ENCODE measurements at places on chromosomes 4 and X. TPM values are rescaled to one million over a fixed set of nuclear protein-coding genes. Genes with fewer than 3 reads are reported as not detected.

SPANXN4 gene
- not detected for polyA plus RNA-seq

- no peak for DNase-seq
Measured at GRCh38 chr4:48184882-48185281, 50.8 kb upstream of the TXK start.

DNA sequence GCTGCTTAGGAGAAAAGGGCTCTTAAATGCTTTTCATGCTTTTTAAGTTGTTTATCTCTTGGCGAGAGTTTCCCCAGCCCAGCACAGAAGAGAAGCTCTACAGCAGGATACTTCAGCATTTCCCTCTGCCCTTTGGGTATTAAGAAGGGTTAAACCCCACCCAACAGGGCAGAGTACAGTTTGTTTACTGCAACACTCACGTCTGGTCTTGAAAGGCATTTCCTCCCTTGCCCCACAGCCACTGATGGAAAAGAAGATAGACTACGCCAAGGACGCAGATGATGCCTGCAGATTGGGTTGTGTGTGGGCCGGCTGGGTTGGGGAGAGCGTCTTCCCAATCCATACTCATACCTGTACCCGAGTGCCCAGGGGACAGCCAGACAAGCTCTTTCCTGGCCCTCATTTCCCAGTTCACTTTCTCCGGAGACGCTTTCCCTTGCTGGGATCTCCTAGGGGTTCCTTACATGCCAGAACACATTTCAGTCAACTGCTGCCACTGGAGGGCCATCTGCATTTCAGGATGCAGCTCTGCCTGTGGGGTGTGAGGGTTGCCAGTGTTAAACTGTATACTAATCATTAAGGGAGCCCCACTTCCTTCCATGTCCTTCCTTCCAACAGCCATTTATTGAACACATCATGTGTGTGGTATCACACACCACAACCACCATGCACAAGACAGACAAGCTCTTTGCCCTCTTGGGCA lies 96.5 kb upstream of the DHX15 start:
- no peak for DNase-seq

DNA sequence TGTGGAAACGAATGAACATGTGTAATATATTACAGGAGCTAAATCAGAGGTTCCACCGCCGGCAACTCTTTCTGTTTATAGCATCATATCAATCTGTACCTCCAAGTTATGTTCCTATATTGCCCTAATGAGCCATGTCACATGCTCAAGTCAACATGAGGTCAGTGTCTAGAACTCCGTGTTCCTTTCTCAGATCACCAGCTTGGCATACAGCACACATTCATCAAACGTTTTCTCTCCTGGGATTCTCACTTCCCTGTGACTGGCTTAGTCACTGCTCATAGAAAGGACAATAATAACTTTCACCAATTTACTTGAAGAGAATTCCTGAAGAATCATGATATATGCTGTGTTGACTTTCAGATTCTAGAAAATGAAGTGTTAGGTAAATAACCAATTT lies 532.0 kb upstream of the SPANXN1 start:
- no peak for DNase-seq

DNA sequence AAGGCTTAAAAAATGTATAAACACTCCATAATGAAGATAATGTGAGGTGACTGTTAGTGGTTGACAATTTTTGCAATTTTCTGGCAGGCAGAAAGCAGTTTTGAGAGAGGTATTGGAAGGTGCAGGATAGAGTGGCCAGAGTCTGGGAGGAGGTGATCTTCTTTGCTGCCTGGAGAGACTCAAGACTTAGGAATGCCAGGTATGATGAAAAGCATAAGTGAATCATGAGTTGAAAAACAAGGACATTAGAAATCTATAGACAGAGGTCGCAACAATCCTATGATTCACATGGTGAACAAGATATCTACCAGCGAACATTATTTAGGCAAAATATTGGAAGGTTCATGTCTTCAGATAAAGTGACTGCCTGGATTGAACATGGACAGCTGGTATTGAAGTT lies 118.5 kb downstream of the CFAP299 start:
- DNase-seq: no peak

ERAS gene
- polyA plus RNA-seq: not detected
